ENCODE measurements at places on chromosomes 5 and 9.
A peak's percentile ranks its signal among the peaks of the same experiment; 100 is the strongest.

DNA sequence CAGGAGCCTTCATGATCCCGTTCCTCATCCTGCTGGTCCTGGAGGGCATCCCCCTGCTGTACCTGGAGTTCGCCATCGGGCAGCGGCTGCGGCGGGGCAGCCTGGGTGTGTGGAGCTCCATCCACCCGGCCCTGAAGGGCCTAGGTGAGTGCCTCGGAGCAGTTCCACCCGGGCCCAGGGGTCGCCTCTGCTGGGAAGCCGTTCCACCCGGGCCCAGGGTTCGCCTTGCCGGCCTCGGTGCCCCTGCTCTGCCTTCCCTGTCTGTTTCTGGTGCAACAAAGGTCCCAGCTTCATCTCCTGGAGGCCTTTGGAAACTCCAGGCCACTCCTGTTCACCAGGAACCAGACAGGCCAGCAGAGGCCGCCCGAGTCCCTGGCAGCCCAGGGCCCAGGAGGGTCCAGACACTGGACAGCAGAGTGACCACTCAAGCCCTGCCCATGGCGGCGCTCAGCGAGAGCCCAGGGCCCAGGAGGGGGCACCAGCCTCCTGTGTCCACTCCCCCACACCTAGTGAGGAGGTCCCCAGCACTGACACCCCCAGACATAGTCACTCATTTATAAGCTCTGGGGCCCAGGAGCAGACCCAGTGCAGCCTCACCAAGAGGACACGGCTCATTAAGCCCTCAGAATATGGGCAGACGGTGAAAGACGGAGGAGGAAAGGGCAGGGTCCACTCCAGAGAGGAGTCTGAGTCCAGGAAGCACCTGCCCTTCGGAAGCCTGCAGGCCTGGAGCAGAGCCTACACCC is 7.5 kb downstream of the SLC6A19 start:
- DNase-seq: no peak

GRCh38 chr5:29229461-29229860 is 1964.0 kb upstream of the CDH6 start:
- DNase-seq: no peak

- DNase-seq: no peak
These were observed 989.8 kb downstream of the TLE4 start for GRCh38 chr9:80561526-80561925.

DNA sequence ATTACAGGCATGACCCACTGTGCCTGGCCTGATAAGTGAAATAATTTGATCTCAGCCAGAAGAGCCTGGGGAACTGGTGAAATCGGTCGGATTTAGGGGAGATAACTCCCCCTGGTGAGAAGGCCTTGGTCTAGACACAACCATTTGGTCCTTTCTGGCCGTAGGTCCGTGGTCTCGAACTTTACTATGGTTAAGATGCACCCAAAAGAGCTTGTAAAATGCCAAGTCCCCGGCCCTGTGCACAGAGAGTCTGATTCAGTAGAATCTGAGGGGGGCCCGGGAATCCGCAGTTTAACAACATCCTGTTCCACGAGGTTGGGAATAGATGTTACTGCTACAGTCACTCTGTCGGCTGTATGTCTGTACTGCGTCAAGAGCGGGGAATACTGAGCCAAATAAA is 140.7 kb downstream of the C9orf50 start:
- no peak for DNase-seq

DNA sequence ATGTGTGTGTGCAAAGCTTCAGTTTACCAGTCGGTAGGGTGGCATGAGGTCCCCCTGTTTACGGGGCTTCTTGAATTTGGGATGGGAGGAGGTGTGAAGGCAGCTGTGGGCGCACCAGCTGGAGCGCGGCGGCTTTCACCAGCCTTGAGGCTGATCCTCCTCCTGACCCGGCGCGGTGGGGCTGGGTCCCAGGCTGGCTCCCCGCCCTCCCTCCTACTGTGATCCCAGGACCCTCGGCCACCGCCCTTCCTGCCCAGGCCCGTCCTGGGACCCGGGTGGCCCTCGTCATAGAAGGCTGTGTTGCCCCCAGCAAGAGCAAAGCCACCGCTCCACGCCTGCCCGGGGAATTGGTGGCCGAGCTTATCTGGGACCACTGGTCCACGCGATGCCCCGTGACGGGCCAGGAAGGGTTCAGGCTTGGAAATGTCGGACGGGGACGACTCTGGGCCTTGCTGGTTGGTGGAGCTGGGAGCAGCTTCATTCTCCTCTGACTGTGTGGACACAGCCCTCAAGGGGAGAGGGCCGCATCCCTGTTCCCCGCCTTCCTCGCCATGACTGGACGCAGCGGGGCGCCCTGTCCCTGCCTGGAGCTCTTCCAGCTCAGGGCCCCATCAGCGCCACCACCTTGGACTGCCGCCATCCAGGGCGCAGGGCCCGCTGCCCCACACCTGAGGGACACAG is 271.1 kb upstream of the IRX1 start:
- DNase-seq: no peak

DNA sequence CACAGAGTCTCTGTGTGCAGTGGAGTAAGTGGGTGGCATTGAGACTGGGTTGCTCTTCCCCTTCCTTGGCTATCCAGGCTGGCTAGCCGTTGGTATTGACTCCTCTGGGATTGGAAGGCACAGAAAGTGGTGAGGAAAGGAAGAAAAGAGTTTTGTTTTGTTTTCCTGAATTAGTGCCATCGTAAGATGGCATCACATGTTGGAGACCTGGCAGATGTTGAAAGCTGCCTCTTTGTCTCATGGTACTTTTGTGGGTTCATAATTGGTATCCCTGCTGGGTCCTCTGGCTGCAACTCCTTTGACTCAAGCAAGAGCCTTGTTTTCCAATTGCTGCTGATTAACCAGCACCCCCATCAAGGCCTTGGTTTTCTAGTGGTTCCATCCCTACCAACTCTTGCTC is 293.8 kb downstream of the PDE4D start:
- no peak for DNase-seq

- peak; percentile 50 for DNase-seq
These were observed 613 bp downstream of the ZBTB5 start for GRCh38 chr9:37464426-37465248.

GRCh38 chr5:9479361-9479760 is 66.5 kb downstream of the SEMA5A start:
- DNase-seq: no peak

GRCh38 chr5:84343171-84343570 is 41.5 kb downstream of the EDIL3 start:
- no peak for DNase-seq

- DNase-seq: no peak
These were observed 16.1 kb upstream of the MRNIP start for GRCh38 chr5:179874536-179875292.

- DNase-seq: no peak
These were observed 46.8 kb upstream of the NKD2 start for GRCh38 chr5:961711-962240.

DNA sequence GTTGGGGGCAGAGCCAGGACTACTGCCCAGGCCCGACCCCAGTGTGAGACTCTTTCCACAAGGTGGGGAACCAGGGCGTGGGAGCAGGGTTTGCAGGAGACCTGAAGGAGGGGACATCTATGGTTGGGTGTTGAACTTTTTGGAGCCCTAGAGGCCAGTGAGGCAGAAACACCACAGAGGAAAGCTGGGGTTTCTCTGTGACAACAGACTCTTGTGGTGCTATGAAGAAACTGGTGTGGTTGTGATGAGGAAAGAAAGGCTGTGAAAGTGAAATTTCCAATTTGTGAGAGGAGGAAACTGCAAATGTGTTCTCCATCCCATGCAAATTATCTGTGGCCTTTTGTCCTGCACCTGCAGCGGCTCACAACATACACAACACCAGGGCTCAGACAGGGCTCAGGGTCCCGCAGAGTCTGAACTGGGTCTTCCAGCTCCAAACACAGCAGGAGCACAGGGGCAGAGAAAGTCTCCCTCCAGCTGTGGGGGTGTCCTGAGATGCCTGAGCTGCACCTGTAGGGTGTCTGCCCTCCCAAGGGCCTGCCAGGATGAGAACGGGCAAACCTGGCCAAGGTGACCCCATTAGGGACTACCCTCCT is 51.4 kb upstream of the GRHPR start:
- DNase-seq: peak; percentile 0

DNA sequence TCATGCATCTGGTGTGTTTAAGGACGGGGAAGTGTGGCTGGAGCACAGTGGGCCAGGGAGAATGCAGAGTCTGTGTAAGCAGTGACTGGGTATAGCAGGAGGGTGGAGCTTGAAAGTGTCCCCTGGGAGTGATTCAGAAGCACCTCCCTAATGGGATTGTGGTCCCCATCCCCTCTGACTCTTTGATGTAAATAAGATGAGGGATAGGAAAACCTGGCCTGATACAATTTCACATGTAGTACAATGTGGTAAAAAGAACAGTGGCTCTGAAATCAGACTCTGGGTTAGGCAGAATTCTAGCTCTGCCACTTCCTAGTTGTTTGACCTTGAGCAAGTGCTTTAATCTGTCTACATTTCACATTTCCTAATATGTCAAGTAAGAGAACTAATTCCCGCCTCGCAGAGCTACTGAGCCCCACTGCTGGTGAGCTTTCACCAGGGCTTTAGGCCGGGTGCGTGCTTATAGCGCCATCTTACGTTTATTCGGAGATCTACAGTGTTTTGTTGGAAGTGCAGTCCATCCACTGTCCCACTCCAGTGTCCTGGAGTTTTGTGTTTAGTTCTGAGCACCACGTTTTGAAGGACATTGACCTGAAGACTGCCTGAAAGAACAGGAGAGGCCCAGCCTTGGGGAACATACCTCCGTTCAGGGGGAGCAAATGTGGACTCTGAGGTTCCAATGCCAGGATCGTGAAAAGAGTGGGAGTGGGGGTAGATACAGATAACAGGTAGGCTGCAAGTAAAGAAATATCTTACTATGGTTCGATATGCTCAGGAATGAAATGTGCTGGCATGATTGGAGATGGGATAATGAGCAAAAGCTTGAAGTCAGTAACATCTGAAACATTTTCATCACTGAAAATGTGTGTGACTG is 51.2 kb upstream of the TESK1 start:
- peak; percentile 92 for DNase-seq

GRCh38 chr5:168434001-168434400 is 52.3 kb upstream of the RARS1 start:
- no peak for DNase-seq

GRCh38 chr5:40258222-40258621 is 421.5 kb upstream of the PTGER4 start:
- DNase-seq: peak; percentile 38

GRCh38 chr5:168106008-168106761 is 185.3 kb upstream of the WWC1 start:
- DNase-seq: no peak

DNA sequence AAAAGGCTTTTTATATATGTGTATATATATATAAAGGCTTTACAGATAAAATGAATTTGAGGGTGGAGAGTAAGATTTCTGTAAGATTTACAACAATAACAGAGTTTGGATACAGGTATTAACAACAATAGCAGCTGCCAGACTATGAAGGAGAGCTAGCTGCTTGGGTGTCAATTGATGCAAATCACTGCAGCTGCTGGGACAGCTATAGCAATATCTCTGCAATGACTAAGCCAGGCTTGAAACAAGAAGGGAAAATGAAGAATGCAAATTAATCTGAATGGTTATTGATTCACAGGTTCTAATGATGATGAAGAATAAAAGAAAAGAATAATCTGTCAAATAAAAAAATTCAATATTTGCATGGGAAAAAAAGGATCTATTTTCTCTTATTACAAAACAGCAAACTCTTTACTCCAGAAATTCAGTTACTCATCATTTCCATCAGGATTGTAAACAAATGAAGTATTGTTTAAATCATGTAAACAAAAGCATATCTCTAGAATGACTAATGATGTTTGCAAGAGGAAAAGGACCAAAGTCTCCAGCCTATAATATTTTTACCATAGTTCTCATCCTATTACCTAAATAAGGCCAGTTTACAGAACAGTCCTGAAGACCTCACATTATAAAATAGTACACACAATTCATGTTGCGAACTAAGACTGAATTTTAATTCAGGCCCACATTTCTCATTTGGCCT is 219.0 kb downstream of the HTR1A start:
- DNase-seq: no peak

GRCh38 chr5:44387921-44388320 is 1.3 kb downstream of the FGF10 start:
- no peak for DNase-seq

DNA sequence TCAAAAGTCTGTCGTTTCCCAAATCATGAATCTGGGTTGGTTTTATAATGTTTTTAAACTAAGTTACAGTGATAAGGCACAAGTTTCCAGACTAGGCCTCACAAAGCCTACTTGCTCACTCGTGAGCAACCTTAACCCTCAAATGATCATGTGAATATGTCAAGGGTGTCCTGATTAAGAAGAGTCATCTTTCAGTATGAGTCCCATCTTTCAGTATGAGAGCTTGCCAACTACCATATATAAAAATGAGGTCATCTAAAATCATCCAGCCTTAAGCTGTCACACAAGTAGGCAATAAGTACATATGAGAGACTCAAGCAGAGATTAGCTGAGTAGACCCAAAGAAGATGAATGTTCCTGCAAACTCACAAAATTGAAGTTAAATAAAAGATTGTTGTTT is 668.4 kb upstream of the FAM174A start:
- no peak for DNase-seq

DNA sequence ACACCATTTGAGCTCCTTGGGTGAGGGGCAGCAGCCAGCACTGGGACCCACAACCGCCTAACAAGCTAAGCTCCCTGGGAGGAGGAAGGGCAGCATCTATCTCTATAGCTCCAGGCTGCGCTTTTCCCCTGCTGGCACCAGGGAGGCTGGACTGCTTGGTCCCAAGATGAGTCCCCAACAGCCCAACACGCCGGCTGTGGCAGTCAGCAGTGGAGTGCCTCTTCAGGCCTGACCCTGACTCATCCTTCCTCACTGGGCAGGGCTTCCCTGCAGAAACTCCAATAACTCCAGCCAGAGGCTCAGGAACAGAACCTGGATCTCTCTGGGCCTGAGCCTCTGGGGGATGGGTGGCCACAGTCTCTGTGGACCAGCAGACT is 113.7 kb upstream of the ADAMTS16 start:
- no peak for DNase-seq

GRCh38 chr9:74942801-74943200 is 9.9 kb downstream of the C9orf40 start:
- DNase-seq: peak; percentile 70

- DNase-seq: no peak
These were observed 74.6 kb downstream of the UBAP1 start for GRCh38 chr9:34253460-34253837.

GRCh38 chr9:130839132-130840111 is 4.4 kb downstream of the ABL1 start:
- no peak for DNase-seq

DNA sequence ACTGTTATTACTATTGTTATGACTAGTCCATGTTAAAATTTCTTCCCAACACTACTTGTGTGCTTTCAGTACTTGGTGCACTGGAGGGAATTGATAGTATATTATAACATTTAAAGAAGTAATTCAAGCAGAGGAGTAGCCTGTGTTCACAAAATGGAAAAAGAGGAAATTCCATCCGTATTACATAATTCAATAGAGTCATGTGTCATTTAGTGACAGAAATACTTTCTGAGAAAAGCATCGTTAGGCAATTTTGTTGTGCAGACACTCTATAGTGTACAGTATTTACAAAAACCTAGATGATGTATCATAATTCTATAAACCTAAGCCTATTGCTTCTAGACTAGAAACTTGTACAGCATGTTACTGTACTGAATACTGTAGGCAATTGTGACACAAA is 78.3 kb upstream of the PCSK5 start:
- peak; percentile 51 for DNase-seq
